ENCODE measurements at places on chromosomes 7 and 10. TPM values are rescaled to one million over a fixed set of nuclear protein-coding genes. Genes with fewer than 3 reads are reported as not detected.

The SFTPA1 gene
- not detected for total RNA-seq

The CRHR2 gene
- not detected for total RNA-seq

The PON1 gene
- total RNA-seq, result not detected

The NRG3 gene
- 0.87 TPM for total RNA-seq

The UCN3 gene
- not detected for total RNA-seq

The NPSR1 gene
- not detected for total RNA-seq

The MRPS33 gene
- total RNA-seq, result 60.0 TPM

The FZD1 gene
- 5.2 TPM for total RNA-seq

Data from Caki2 (cell line).